ENCODE measurements at places on chromosomes 4 and X.

- no peak for DNase-seq
Measured at GRCh38 chrX:115268421-115268820, 21.1 kb upstream of the LUZP4 start.

DNA sequence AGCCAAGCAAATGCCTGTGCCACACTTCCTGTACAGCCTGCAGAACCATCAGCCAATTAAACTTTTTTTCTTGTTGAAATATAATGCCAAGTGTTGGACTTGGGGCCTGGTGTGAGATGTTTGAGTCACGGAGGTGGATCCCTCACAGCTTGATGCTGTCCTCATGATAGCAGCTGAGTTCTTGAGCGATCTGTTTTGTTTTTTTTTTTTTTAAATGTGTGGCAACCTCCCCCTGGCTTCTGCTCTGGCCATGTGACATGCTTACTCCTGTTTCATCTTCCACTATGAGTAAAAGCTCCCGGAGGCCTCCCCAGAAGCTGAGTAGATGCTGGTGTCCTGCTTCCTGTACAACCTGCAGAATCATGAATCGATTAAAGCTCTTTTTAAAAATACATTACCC lies 973.3 kb upstream of the FTHL17 start:
- DNase-seq: no peak

GRCh38 chrX:53249408-53250042 lies 24.5 kb upstream of the KDM5C start:
- no peak for DNase-seq

GRCh38 chr4:20487852-20488251 lies 212.4 kb upstream of the PACRGL start:
- DNase-seq: no peak

DNA sequence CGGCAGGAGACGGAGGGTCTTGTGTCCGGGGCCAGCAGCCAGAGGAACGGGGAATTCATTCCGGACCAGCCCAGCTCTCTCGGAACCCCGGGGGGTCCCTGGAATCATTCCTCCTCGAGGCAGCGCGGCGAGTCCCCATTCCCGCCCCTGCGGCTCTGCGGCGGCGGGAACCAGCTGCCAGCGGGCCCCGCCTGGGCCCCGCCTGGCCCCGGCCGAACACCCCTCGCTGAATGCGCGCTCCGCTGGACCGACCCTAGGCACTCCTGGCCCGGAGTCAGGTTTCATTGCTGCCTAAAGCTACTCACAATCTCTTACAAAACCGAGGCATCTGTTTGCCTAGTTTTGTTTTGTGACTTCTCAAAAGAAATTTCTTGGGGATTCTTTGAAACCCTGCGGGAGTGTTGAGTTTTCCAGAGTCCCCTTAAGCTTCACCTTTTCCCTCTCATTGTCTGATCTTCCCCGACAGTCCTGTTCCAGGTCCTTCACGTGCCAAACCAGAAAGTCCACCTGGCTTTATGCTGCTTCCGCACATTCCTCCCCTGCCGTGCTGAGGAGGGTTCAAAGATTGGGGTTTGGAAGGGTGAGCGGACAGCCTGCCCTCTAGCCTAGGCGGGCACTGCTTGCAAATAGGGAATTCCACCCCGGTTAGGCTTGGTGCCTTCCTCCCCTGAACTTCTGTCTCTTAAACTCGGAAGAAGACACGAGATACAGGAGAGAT lies 789 bp downstream of the ARHGAP10 start:
- DNase-seq: no peak

- no peak for DNase-seq
Measured at GRCh38 chrX:77505227-77505626, 58.0 kb downstream of the FGF16 start.

- DNase-seq: no peak
Measured at GRCh38 chr4:113838460-113838859, 76.9 kb upstream of the CAMK2D start.

DNA sequence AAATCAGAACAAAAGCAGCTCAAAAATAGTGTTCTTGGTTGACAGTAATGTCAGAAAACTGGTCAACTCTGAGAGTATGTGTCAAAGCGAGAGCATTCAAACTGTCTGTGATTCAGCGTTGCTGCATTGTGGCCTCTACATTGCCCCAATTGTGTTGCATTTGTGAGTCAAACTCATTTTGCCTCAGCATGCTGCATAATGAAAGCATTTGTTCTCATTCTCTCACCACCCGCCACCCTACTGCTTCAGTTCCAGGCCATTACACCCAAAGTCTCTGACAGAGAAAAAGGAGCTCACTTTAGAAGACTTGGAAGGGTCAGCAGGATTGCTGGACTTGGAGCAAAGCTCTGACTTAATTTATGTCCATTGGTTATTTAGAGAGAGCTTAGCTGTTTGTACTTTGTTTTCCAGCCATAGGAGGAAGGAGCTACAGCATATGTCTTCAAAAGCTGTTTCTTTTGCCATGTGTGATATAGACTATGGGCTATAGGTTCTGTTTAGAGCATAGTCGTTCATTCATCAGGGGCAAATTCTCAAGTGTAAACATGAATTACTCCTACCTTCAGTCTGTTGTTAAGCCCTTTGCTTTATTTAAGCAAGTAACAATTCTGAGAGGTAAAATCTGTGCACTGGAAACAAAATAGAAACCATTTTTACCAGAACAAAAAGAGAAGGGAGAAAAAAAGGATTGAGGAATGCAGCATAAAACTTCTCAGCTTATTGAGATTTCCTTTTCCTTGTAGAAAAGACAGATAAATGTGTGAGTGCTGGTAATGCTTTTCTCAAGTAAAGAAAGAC lies 153.4 kb upstream of the ANK2 start:
- DNase-seq: no peak

- no peak for DNase-seq
Measured at GRCh38 chrX:125622899-125623298, 303.2 kb downstream of the TEX13C start.

- DNase-seq: no peak
Measured at GRCh38 chr4:168077726-168078239, 14.6 kb upstream of the ANXA10 start.

DNA sequence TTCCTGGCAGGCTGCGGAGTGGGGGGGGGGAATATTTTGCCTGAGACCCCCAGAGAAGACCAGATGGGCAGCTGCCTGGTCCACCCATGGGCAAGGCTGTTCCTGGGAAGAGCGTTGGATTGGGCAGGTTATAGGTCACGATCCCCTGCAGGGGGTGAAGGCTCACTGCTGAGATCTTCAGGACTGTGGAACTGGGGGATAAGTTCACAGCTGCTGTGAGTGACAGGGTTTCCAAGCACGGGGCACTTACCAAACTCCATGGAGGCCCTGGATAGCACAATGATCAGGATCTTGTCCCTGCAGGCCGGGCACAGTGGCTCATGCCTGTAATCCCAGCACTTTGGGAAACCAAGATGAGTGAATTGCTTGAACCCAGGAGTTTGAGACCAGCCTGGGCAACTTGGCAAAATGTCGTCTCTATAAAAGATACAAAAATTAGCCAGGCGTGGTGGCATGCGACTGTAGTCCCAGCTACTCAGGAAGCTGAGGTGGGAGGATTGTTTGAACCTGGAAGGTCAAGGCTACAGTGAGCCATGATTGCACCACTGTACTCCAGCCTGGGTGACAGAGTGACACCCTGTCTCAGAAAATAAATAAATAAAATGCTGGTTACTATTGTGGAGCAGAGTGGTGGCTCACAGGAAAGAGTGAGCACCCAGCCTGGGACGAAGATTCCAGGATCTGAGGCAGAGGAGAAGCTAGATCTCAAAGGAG lies 68.0 kb upstream of the HELT start:
- no peak for DNase-seq

DNA sequence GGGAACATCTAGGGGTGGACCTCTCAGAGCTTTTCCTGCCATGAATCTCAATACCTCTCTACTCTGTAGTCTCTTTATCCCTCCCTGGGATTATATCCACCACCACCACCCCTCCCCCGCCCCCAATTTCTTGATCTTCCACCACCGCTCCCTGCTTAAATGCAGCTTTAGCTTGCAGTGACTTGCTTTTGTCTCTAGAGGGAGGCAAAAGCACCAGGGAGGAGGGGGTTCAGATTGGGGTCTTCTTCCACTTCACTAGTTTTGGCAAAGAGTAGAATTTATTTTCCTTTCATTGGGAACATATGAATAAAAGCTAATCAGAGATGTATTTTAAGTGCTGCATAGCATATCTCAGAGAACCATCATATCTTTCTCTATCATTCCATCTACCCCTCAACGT lies 5.5 kb downstream of the ARHGAP36 start:
- no peak for DNase-seq

GRCh38 chr4:10114147-10114546 lies 2.5 kb downstream of the WDR1 start:
- DNase-seq: no peak

DNA sequence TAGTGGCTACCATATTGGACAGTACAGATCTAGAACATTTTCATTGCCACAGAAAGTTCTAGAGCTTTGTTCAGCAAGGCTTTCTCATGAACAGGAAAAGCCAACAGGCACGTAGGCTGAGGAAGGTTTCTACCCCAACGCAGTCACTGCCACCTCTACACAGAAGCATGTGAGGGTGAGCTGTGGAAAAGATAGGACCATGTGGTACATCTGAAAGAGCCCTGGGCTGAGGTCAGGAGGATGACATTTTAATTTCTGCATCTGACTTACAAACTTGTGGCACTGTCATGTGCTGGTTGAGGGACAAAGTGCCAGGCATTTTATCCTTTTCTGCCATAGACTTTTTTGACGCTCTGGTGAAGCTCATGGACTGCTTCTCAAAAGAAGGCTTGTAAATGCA lies 454.2 kb downstream of the BCOR start:
- no peak for DNase-seq

DNA sequence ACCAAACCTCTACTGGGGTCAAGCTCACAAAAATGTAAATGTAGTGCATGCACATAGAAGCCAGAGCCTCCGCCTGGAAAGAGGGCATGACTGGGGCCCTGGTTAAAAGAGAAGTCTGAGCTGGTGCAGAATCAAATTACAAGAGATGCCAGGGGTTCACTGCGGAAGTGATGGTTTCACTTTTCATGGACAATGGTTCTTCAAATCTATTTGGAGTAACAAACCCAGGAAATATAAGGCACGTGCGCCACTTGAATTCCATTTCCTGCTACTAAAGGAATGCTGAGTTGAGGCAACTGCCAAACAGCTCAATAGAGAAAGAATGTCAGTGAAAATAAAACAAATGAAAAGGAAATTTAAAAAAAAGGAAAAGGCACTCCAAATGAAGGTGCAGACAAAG lies 79.8 kb downstream of the FUNDC1 start:
- DNase-seq: no peak

GRCh38 chrX:57211906-57212305 lies 74.6 kb upstream of the FAAH2 start:
- no peak for DNase-seq

GRCh38 chrX:63743596-63743995 lies 41.4 kb downstream of the ARHGEF9 start:
- DNase-seq: no peak

- DNase-seq: no peak
Measured at GRCh38 chr4:55032788-55033187, 92.6 kb downstream of the KDR start.

- no peak for DNase-seq
Measured at GRCh38 chrX:118770133-118770760, 42.8 kb downstream of the IL13RA1 start.

GRCh38 chr4:106095408-106095807 lies 200.1 kb downstream of the NPNT start:
- no peak for DNase-seq

- peak; percentile 68 for DNase-seq
Measured at GRCh38 chr4:75940692-75941253, at the start of gene NAAA. TSS of gene NAAA (minus strand) at chr4:75941013. CDS start at chr4:75940949, 64 bp downstream.

DNA sequence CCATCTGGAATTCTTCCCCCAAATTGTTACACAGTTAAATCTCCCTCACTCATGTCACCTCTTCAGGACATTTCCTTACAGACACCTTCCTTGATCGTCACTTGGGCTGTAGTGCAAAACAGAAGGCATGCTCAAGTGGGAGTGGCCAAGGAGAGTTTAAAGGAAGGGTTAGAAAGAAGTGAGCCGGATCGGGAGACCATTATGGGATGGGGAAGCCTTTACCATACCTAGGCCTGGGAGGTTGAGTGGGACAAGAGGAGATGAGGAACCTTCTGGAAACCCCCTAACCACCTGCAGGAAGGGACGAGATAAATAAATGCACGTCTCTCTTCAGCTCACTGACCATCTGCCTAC lies 102.7 kb downstream of the UCHL1 start:
- DNase-seq: no peak

GRCh38 chr4:165312506-165312905 lies 15.0 kb upstream of the MSMO1 start:
- DNase-seq: no peak

- no peak for DNase-seq
Measured at GRCh38 chrX:69015564-69016292, 149.5 kb downstream of the PJA1 start.
